Coronary artery (tissue), 2 donors: ENCODE measurements at places on chromosomes 2 and 18.

- no peak for DNase-seq
These were observed 419.8 kb downstream of the SETBP1 start for GRCh38 chr18:45100321-45101105.

GRCh38 chr2:72934683-72935610, 17.6 kb downstream of the EMX1 start:
- no peak for DNase-seq

GRCh38 chr2:178874529-178875240, 67.5 kb upstream of the TTN start:
- no peak for DNase-seq

- no peak for DNase-seq
These were observed 44.5 kb upstream of the RBMS1 start for GRCh38 chr2:160538115-160538514.

GRCh38 chr18:61528961-61529360, 195.7 kb downstream of the CDH20 start:
- no peak for DNase-seq

DNA sequence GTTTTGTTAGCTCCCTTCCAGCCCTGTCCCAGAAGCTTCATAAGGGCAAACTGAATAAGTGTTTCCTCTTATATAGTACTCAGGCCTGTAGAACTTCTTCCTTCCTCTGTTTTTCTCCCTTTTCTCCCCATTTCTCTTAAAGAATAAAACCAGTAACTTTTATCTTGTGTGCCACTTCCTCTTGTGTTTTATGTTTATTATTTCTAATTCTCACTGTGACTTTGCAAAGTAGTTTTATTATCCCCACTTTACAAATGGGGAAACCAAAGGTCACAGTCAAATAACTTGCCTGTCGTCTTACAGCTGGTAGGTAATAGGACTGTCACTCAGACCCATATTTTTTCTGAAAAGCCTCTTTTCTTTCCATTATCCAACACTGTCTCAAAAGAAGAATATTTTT, 42.4 kb downstream of the RBBP8 start:
- DNase-seq, result no peak

GRCh38 chr2:236984046-236984445, 101.6 kb upstream of the COPS8 start:
- no peak for DNase-seq

- no peak for DNase-seq
These were observed 170.2 kb downstream of the ATAD2B start for GRCh38 chr2:23756593-23757292.

DNA sequence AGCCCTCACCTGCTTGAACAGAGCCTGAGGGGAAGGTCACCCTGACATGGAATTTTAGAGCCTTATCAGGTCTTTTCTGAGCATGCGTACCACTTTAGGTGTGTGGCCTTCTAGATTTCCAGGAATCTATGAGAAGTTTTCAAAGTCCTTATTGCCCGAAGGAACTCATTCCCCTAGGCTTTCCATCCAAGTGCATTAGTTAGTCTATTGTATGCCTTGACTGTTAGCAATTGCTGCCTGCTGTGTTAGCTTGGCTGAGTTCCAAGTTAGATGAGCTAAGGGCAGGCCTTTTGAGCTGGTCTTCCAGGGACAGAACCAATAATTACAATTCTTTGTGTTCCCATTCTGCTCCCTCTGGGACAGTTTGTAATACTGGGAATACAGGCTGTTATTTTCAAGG, 30.8 kb upstream of the PUM2 start:
- DNase-seq, result no peak

- DNase-seq, result no peak
These were observed 117.8 kb downstream of the GLI2 start for GRCh38 chr2:120853306-120854013.

DNA sequence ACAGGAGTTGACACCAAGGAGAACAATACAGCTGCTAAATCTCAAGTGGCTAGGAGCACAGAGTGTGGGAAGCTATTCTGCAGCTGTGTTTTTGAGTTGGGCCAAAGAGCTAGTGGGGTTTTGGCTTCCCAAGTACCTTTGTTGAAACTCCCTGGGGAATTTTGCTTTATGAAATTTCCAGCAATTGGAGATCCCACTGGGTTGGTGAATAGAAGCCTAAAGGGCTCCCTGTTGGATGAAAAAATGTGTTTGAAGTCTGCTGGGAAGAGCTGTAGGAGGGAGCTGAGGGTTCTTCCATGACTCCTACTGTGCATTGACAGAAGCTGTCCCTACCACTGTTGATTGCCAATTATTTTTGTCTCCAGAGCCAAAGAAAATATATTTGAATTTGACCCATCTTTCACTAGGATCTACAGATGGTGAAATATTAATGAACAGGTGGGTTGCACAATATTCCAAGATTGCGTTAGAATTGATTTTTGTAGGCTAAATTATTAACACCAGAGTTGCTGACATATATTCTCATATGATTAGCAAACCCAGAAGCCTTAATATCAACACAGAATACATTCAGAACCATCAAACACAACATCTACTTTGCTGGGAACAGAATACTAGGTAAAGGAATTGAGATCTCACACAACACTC, 95.4 kb upstream of the CYP1B1 start:
- no peak for DNase-seq

DNA sequence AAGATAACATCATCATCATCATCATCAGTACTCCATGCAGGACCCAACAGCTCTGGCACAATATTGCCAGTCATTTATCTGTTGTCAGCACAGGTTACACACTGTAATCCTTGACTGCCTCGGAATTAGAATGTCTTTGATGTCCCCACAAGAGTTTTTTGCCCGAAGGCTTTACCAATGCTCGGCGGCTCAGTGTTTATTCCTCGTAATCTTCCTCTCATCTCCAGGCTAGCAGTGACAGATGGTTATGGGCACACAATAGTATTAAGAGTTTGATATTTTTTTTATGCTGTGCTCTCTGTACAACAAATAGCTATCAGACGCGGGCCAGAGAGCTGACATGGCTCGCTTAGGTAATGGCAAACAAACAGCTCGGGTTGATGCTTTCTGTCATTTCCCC, 515.2 kb downstream of the ZEB2 start:
- no peak for DNase-seq

- DNase-seq, result no peak
These were observed 12.7 kb downstream of the ICOS start for GRCh38 chr2:203949228-203949627.

DNA sequence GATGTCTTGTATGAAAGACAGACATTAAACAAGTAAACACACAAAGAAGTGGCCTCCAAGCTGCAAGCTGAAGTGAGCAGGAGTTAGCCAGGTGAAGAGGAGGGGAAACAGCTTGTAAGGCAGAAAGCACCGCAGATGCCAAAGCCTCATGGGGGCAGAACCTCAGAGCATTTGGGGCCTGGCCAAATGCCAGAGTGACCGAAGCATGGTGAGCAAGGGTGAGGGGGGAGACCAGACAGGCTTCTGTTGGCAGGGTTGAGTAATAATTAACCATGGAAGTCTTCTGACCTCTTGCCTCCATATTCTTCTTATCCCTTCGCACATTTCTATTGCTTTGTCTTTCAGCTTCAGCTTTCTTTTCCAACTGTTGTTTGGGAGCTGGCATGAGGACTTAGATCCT, 5.6 kb downstream of the QPCT start:
- DNase-seq, result no peak

- no peak for DNase-seq
These were observed 370.0 kb downstream of the SLC4A3 start for GRCh38 chr2:219997341-219997851.

DNA sequence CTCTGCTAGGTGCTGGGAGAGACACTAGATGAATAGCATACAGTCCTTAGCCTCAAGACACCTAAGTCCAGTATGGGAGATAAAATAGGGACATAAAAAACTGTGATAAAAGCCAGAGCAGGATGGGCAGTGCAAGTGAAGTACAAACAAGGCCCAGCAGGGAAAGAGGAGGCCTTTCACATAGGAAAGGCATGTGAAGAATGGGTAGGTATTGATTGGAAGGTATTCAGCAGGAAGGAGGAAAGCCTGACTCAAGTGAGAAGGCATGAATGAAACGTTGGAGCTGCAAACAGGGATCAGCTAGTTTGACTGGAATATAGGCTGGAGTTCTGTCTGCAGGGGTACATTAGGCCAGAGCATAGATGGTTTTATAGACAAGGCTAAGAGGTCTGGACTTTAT, 11.0 kb upstream of the CXCR4 start:
- DNase-seq, result no peak

GRCh38 chr2:167944825-167945659, 302.4 kb downstream of the STK39 start:
- no peak for DNase-seq

DNA sequence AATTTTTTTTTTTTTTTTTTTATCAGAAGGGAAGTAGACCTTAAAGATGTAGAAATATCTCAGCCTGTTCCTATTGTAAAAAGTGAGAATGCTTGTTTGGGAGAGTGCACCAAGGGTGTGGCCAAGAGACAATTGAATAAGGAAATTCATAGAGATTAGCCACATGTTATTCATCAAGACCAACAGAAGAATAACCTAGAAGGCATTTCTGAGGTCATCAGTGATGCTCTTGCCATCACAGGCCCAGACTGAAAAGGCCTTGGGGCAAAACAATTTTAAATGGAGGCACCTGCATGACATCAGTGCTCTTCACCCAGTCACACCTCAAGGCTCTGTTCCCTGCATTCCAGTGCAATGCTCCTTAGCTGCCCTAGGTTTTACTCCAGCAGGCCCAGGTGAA, 2043.3 kb upstream of the PIK3C3 start:
- no peak for DNase-seq

DNA sequence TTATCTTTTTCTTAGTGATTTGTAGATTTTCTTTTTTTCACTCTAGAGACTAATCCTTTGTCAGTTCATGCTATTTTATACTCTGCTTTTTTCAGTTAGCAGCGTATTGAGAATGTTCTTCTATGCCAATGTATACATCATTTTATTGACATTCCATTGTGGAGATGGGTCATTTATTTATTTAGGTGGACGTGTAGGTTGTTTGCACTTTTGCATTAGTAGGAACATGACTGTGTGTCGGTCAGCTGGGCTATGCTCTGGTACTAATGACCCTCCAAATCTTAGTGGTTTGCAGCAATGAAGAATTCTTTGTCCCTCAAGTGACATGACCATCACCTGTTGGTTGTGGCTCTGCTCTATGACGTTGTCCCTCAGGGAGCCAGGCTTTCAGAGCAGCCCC, 33.6 kb downstream of the HPCAL1 start:
- no peak for DNase-seq

DNA sequence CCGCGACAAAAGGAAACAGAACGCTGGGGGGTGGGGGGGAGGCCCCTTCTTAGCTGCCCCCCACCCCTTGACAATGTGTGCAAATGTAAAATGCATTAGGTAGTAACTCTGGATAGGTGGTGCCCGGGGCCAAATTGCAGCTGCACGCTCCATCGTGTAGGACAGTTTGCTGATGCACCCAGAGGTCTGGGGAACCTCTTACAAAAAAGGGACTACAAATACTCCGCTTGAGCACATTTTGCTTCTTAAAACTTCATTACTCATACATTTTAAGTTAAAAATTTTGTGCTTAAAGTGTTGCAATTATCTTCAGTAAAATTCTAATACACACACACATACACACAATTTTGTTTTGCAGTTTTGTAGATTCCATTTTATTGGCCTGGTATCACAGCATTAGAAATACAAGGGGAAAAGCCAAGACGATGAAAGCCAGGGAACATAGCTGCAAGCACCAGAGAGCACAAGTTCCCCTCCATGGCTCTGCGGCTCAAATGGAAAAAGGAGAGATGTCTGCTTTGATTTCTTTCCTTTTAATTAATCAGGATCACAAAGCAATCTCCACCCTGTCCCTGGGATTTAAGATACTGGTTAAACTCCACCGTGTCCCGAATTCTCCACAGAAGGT, 582.1 kb downstream of the ZEB2 start:
- DNase-seq, result no peak

DNA sequence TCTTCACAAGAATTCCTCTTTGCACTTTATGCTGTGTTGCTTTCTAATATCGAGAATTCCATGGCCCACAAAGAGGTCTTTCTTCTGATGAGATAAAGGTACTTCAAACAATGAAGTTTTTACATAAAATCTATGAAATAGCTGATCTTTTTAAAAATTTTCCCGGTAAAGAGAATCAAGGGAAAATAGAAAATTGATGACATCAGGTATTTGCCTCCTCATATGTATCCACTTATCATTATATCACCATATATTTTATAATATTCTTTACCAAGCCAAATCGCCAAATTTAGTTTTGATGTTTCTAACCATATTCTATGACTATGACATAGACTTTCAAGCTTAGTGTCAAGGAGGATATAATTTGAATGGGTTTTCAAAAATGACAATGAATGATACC, 139.8 kb downstream of the CHST9 start:
- DNase-seq, result no peak

DNA sequence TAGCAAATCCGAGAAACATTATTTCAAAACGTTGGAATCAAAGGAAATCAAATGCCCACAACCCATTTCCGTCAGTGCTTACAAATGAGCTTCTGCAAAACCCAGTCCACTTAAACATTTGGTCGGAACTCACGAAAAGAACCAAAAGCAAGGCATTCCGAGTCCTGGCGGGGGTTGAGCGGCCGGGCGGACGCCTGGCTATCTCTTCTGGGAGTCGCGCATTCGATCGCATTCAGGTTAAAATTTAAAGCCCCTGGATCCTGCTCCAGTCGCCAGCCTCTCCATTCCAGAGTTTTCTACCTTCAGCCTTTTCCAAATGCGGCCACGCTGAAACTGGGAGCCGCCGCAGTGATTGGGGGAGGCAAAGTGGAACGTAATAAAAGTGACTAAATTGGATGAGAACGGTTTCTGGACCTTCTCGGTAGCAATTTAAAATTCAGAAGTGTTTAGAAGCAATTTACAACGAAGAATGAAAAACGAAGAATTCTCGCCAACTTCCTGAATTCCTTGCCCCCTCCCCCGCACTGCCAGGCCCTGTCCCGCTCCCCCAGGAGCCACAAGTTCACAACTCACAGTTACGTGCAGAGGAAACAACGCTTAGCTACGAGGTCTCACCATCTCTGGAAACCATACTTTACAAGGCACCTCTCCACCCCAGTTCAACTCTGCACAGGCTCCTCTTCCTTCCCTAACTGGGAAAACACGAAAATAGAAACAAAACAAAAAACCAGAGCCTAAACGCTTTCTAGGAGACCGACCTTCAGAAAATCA, 1.7 kb upstream of the GATA6 start:
- no peak for DNase-seq

DNA sequence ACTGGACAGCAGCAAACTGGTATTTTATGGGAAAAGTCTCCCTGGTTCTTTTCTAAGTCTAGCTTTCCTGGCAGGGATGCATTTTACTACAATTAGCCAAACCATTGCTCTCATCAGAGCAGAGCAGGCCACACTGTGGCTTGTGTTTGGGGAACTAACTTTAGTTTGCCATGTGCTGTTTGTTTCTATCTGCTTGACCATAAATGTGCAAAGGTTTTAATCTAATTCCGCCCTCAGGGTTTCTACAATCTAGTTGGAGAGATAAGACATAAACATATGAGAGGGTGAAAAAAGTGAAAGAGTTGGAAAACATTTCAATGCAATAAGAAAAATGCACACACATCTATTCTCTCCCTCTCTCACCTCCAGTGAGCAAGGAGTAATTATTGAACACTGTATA, 86.9 kb upstream of the MAPK4 start:
- no peak for DNase-seq

- DNase-seq, result no peak
These were observed 31.9 kb upstream of the AFTPH start for GRCh38 chr2:64492272-64492671.
